Occipital lobe (tissue), 3 donors: ENCODE measurements at places on chromosomes 3 and 15.

DNA sequence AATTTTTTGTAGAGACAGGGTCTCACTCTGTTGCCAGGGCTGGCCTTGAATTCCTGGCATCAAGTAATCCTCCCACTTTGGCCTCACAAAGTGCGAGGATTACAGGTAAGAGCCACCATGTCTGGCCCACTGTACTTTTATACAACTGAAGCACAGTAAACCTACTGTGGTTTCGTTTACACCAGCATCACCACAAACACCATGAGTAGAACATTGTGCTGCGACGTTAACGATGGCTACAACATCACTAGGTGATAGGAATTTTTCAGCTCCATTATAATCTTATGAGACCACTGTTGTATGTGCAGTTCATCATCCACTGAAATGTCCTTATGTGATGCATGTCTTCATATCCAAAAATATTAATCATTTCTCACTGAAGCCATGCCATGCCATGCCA lies 11.7 kb downstream of the CTNNB1 start:
- no peak for DNase-seq

DNA sequence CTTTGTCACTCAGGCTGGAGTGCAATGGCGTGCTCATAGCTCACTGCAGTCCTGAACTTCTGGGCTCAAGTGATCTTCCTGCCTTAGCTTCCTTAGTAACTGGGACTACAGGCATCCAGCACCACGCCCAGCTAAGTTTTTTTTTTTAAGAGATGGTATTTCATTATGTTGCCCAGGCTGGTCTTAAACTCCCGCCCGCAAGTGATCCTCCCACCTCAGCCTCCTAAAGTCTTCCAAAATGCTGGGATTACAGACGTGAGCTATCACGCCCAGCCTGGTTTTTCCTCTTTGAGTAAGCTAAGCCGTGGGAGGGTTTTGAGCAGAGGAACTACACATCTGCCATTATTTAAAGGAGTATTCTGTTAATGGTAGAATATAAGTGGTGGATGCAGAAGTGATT lies 7.4 kb upstream of the LRRFIP2 start:
- DNase-seq: no peak

GRCh38 chr3:72141264-72141663 lies 356.3 kb upstream of the PROK2 start:
- no peak for DNase-seq

DNA sequence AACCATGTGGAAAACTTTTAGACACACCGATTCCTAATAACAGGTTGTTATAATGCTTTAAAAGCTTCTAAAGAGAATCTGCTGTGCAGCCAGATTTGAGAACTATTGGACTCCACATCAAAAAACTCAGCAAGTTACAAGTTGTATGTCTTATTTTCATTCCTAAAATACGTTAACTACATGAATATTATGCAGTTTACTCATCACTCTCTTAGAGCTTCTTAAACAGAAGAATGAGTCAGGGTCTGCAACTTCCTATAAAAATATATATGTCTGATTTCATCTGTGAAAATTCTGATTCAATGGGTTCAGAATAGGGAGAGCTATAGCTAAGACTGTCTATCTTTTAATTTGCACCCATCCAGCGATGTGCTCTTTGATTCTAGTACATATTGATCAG lies 244.2 kb upstream of the EPHA3 start:
- DNase-seq: no peak

- no peak for DNase-seq
Observed at GRCh38 chr3:115361806-115362205, 214.7 kb upstream of the ZBTB20 start.

- DNase-seq: no peak
Observed at GRCh38 chr15:51369451-51369761, 28.0 kb downstream of the GLDN start.

DNA sequence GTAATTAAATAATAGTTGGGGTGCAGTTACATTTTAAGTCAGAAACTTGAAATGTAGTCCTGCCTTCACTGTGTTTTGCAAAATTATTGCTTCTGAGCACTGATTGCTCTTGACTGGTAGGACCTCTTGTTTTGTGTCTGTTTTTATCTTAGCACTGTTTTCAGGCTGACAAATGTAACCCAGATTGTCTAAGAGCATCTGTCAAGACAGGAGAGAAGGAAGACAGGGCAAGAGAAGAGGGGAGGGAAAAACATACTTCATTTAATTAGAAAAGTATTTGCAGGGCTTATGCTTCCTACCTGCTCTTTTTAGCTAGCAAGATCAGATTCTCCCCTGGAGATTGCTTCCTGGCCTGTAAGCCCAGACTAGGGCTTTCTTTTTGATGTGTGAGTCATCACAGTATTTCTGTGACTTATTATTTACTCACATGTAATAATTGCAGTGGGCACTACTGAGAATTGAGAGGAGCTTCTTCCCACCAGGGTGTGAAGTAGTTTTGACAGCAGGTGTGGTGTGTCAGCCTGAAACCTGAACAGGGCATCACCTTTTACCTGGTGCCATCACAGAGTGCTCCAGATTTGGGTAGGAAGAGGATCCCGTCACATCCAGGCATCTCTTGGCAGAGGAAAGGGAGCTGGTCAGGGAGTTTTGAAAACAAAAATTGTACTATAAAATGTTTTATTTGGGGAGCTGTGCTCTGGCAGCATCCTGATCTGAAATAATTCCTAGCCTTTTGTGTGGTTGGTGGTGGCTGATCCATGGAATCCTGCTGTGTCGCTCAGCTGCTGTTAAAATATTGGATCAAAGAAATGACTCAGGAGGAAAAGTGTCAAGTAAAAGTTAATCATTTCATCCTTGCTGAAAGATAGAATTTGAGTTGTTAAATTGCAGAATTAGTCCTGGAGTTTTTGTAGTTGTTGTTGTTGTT lies 98.2 kb downstream of the TMEM108 start:
- DNase-seq: no peak

DNA sequence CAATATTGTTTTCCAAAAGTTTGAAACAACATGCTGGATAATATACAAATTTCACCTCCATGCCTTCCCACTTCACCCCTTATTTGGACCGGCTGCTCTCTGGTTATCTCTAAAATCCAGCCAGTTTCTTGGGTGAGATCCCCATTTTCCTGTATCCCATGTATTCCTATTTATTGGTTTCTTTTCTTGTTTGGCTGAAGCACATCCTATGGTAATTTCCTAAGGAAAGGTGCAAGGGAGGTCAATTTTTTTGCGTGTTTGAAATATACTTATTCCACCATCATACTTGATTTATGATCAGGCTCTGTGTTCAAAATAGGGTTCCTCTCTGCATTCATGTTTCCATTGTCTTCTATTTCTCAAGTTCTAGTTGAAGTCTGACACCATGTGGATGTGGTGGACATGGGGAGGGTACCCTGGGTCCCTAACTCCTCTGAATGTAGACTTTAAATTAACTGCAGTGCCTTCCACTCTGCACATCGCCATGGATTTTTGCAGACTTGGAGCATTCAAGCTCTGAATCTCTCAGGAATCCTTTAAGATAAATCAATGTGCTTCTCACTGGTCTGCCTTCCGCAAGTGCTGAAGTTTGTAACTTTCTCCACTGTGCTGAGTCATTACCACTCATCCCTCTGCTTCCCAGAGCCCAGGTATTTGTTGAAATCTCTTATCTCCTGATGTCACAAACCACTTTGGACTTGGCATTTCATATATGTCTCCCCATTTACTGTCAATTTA lies 52.1 kb upstream of the TLE3 start:
- DNase-seq: no peak

- no peak for DNase-seq
Observed at GRCh38 chr15:100601163-100601562, 821 bp downstream of the LINS1 start.

- no peak for DNase-seq
Observed at GRCh38 chr3:122660297-122660974, 20.2 kb upstream of the PARP14 start.

DNA sequence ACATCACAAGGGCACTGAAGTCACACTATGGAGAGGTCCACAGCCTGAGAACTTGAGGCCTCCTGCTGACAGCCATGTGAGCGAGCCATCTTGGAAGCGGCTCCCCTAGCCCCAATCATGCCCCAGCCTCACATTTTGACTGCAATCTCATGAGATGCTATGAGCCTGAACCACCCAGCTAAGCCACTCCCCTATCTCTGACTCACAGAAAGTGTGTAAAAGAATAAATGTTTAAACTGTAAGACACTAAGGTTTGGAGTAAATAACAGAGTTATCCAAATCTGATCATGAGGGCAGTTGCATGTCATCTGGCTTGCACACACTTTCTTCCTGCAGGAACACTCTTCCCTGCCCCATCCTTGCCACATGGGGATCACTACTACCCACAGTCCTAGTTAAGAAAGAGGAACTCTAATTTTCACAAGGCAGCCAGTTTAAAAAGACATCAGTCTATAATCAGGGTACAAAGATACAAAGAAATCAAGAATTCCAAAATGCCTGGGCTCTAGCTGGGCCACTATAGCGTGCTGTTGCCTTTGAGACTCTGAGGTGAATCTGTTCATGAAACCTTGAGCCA lies 494.2 kb downstream of the FOXP1 start:
- no peak for DNase-seq

- DNase-seq: no peak
Observed at GRCh38 chr15:21267226-21267625, 173.1 kb downstream of the POTEB3 start.
